ENCODE measurements at places on chromosomes 12 and 14.

- no peak for DNase-seq
These were observed 3.8 kb upstream of the SHMT2 start for GRCh38 chr12:57225680-57226210.

DNA sequence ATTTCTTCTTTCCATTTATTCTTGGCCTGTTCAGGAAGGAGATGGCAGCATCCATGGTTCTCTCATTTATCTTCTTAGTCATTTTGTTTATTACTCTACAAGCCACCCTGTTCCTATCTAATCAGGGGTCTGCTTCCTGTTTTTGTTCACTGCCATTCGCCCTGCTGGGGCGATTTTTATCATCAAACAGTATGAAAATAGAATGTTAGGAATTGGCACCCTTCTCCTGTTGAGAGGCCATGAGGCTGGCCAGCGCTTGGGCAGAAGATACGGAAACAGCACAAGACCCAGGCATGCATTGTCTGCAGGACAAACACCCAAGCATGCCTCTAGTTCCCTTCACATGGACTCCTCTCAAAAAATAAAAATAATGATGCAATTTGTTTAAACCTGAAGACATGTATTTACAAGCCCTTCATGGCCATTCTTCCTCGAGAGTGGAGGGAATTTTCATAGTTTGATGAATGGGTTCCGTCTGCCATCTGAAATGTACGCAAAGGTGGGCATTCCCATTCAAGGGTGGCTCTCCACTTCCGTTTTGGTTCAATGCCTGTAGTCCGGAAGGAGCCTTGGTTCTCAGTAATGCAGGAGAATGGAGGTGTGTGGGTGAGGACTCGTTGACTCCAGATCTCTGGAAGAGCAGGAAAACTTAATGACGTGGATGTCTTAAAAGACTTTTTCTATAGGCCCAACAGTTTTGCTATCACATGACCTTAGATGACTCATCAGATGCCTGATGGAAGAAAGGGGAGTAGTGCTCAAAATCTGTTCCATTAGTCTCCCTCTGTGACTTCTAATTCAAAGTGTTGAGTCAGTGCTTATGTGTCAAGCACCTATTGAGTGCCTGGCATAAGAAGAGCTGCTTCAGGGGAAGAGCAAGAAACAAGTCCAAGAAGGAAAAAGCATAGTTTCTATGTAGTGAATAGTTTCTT lies 252.4 kb upstream of the TBX3 start:
- no peak for DNase-seq

DNA sequence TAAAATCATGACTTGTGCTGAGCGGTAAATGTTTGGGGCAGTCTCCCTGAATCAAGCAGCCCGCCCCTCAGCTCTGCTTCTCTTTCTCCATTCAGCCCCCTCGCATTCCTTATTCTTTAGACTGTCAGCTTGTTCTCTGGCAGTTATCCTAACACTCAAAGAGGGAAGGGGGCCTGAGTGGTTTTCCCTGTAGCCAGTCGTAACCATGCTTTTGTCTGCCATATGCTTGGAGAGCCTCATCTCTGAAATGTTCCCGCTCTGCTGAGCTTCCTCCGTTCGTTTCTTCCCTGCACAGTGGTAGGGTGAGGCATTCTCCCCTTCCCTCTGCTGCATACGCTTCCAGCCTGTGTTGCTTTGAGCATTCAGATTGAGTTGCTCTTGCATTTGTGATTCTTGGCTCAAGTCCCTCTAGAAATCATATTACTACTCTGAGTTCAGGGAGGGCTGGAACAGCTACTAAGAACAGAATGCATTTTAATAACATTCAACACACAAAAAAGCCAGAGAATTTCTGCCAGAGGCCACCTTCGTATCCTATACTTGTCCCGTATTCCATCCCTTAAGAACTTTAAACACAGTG lies 119.7 kb downstream of the FBXL14 start:
- DNase-seq = no peak

GRCh38 chr14:64640839-64641238 lies 63.4 kb upstream of the PLEKHG3 start:
- DNase-seq = no peak

GRCh38 chr12:131494741-131495524 lies 216.0 kb upstream of the SFSWAP start:
- no peak for DNase-seq

GRCh38 chr14:35159742-35160409 lies 37.5 kb downstream of the PRORP start:
- DNase-seq = no peak

DNA sequence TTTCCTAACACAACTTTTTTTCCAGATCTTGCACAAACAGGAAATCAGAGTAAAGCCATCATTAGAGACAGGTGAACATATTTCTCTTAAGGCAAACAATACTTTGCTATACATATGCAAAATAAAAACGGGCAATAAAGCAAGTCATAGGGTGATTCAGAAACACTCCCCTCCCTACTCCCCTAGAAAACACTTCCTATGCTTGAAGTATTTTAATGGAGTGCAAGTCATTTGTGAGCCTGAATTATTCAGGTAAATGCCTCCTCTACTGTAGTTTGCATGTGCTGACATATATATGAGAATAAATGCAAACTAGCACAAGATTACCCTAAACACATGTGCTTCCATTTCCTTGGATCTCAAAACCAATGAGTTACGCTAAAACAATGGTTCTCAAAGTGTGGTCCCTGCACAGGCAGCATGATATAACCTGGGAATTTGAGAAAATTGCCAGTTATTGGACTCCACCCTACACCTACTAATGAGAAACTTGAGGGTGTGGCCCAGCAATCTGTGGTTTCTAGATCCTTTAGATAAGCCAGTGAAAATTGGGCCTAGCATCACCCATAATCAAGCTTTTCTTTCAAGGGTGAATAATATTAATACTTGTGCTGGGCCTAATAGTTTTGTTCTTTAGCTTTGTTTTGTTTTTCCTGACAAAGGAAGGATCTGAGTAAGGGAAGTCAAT lies 159.7 kb upstream of the BMP4 start:
- DNase-seq = no peak

- no peak for DNase-seq
These were observed 9.1 kb upstream of the KCNA5 start for GRCh38 chr12:5034603-5035002.

DNA sequence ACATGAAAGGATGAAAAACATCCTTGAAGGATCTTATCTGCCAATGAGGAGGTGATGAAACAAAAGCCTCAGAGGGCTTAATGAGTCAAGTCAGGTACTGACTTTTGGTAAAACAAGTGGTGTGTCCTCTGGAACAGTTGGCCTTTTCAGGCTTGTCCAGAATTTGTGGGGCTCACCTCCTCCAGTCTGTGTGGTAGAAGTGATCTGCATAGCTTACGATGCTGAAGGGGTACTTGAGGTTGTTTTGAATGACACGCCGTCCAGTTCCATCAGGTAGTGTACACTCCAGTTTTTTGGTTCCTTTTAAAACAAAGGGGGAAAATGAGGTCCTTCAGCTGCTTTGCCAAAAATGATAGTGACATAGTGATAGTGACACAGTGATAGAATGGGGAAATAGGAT lies 17.0 kb downstream of the RTRAF start:
- DNase-seq = no peak

GRCh38 chr14:31207287-31207754 lies 272 bp downstream of the HECTD1 start:
- peak; percentile 86 for DNase-seq

- DNase-seq = no peak
These were observed 39.2 kb upstream of the DYRK2 start for GRCh38 chr12:67609226-67609870.

DNA sequence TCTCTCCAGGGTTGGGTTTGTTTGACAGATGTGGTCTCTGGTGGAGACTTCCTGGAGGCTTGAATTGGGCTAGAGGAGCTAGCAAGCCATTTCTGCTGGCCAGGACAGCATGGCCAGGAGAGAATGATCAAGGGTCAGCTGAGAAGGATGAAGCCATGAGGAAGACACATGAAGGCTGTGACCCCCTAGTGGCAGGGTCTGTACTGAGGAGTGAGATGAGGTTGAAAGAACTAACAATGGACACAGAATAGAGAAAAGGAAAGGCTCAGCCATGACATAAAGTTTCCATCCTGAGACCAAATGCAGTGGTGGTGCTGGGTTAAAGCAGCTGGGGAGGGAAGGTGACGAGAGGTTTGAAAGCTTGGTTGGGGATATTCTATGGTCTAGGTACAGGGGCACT lies 89.9 kb downstream of the NT5DC3 start:
- no peak for DNase-seq
